Foreskin keratinocyte (primary cell): ENCODE measurements at places on chromosomes 13 and 19. TPM values are rescaled to one million over a fixed set of nuclear protein-coding genes. Genes with fewer than 3 reads are reported as not detected.

The PRSS57 gene
- not detected in 2 replicates for total RNA-seq

The UBA52 gene
- total RNA-seq: 1,160 and 1,167 TPM in 2 replicates

The ITGBL1 gene
- total RNA-seq: 0.20 and 0.60 TPM in 2 replicates

The PTGIR gene
- not detected in 2 replicates for total RNA-seq

The CRB3 gene
- total RNA-seq: 14.9 and 15.3 TPM in 2 replicates

The NANOS2 gene
- not detected in 2 replicates for total RNA-seq

The GJB6 gene
- total RNA-seq: 8.7 and 19.0 TPM in 2 replicates
